ENCODE measurements at places on chromosomes 7 and 10. TPM values are rescaled to one million over a fixed set of nuclear protein-coding genes. Genes with fewer than 3 reads are reported as not detected.

DNA sequence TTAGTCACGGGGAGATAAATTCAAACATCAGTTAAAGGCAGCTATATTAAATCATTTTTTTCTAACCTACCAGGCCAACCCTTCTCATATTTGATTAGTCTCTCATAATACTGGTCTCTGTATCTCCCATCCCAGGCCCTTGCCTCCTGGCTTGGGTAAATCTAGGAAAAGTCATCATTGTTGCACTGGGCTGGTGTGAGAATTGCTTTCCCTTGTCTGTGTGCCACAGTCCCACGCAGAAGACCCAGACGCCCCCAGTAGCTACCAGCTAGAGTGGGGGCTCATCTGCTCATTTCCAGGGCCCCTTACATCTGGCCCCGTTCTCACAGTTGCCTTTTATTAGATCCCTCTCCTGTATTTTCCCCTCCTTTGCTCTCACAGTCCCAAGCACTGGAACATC lies 67.6 kb upstream of the VIPR2 start:
- no peak for DNase-seq
- no peaks in the 10 kb centered on the region for H3K4me1 ChIP-seq
- no peak overlapping the region for H3K4me3 ChIP-seq
- H3K27ac ChIP-seq, result no peak overlapping the region
- H3K27me3 ChIP-seq, result no peaks in the 10 kb centered on the region
- no peaks in the 10 kb centered on the region for H3K36me3 ChIP-seq

Gene INPP5A
- 41.8 TPM for total RNA-seq

Gene PIP
- not detected for total RNA-seq

Gene PTPN12
- total RNA-seq, result 118 TPM

- no peak for DNase-seq
- peaks cover 3% of the 10 kb centered on the region for H3K4me1 ChIP-seq
- H3K27ac ChIP-seq, result no peak overlapping the region
- peaks cover 2% of the 10 kb centered on the region for H3K36me3 ChIP-seq
Observed at GRCh38 chr7:140084972-140085371, 22.2 kb upstream of the PARP12 start.

Gene C10orf62
- total RNA-seq, result not detected

GRCh38 chr7:44604941-44605340 lies 1.5 kb upstream of the OGDH start:
- peak overlapping the region; percentile 43 for H3K4me3 ChIP-seq
- H3K27me3 ChIP-seq, result peaks cover 4% of the 10 kb centered on the region
- peaks cover 20% of the 10 kb centered on the region for H3K4me1 ChIP-seq
- H3K27ac ChIP-seq, result no peak overlapping the region
- no peak for DNase-seq

Gene CDHR1
- total RNA-seq, result 0.24 TPM

GRCh38 chr7:29588900-29589696 lies 25.5 kb downstream of the PRR15 start:
- H3K27me3 ChIP-seq, result no peaks in the 10 kb centered on the region
- no peak overlapping the region for H3K27ac ChIP-seq
- no peak for DNase-seq

GRCh38 chr10:69372126-69372980 lies 44.4 kb downstream of the TACR2 start:
- no peaks in the 10 kb centered on the region for H3K27me3 ChIP-seq
- no peak for DNase-seq
- no peak overlapping the region for H3K27ac ChIP-seq
- H3K4me3 ChIP-seq, result no peak overlapping the region
- peaks cover 38% of the 10 kb centered on the region for H3K36me3 ChIP-seq

DNA sequence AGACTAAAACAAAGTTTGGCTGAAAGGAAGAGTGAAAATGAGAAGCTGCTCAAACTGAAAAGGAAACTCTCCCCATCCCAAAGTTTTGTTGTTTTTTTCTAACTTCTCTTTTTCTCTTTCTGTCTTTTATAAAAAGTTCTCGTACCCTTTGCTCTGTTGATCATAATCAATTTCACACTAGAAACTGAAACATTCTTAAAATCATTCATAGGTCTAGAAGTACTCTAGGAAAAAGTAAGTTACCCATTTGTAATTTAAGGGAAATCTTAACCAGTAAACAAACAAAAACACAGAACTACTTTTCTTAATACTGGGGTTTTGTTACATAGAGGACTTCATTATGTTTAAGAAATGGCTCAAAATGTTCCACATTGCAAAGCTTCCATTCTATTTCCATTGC lies 339.8 kb downstream of the SEMA3D start:
- H3K4me3 ChIP-seq, result no peak overlapping the region
- H3K36me3 ChIP-seq, result no peaks in the 10 kb centered on the region
- no peaks in the 10 kb centered on the region for H3K27me3 ChIP-seq
- no peak for DNase-seq
- no peak overlapping the region for H3K27ac ChIP-seq
- no peaks in the 10 kb centered on the region for H3K4me1 ChIP-seq

DNA sequence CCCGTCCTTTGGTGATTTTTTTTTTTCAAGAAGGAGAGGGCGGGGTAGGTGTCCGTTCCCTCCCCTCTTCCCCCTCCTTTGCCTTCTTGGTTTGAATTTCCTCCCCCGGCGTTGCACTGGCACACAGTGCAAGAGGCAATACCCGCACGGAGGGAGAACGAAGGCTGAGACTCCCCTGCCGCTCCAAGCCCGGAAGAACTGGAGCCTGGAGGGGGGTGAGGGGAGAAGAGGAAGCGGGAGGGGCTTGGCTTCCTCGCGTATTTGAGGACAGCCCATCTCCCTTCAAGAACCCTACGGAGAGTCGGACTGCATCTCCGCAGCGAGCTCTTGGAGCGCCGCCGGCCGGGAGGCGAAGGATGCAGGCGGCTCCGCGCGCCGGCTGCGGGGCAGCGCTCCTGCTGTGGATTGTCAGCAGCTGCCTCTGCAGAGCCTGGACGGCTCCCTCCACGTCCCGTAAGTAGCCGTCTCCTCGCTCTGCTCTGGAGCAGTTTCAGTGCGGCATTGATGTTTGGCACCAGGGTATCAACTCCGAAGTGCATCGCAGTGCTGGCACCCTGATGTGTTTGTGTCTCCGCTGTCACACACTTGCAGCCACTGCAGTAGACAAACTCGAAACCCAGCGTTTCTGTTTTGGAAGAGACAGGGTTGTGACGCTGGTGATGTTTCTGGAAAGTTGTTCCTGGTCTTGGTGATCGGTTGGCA lies at the start of gene CNTNAP2:
Gene CNTNAP2 (plus strand): TSS at position 281 of the 702 bp plus-strand sequence. CDS start 76 bp downstream, at position 357.
- H3K4me1 ChIP-seq, result peaks cover 8% of the 10 kb centered on the region
- DNase-seq, result peak; percentile 55
- H3K36me3 ChIP-seq, result no peaks in the 10 kb centered on the region
- peaks cover 55% of the 10 kb centered on the region for H3K27me3 ChIP-seq
- peak within 1 kb of the TSS; percentile 50 for H3K27ac ChIP-seq
- peak within 1 kb of the TSS; percentile 86 for H3K4me3 ChIP-seq

Gene PON2
- total RNA-seq, result 114 TPM

Gene SUV39H2
- total RNA-seq, result 25.8 TPM

- no peaks in the 10 kb centered on the region for H3K36me3 ChIP-seq
- no peak overlapping the region for H3K4me3 ChIP-seq
- no peak for DNase-seq
- H3K4me1 ChIP-seq, result peaks cover 45% of the 10 kb centered on the region
- no peaks in the 10 kb centered on the region for H3K27me3 ChIP-seq
Observed at GRCh38 chr7:18754766-18755165, 259.2 kb downstream of the HDAC9 start.

DNA sequence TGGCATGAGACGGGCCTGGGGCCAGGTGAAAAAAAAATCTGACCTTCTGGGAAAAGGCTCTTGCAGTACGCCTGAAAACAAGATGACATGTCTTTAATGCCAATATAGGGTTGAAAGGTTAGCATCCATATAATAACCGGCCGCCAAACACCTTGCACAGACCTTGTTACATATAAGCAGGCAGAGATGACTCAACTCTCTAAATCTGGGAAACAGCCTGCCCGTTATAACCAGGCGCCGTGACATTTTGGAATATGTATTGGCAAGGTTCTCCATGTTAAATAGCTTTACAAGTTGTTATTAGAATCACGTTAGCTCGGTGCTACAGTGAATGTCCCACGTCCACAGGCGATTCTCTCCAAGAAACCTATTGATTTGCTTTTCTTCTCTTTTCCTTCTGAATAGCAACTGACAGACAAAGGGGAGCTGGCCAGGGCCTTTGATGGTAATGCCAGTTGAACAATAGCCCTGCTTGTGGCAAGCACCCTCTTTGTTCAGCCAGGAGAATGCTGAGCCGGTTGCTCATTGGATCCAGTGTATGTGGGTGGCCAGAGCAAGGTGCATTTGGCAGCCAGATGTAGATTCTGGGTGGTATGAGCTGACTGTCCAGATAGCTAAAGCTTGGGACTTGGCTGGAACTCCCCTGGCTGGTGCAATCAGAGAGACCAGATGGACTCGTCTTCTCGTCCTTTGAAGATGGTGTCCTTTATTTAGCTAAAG lies 80.1 kb upstream of the AUTS2 start:
- no peaks in the 10 kb centered on the region for H3K36me3 ChIP-seq
- peaks cover 15% of the 10 kb centered on the region for H3K27me3 ChIP-seq
- DNase-seq, result no peak
- H3K4me3 ChIP-seq, result no peak overlapping the region
- H3K4me1 ChIP-seq, result peaks cover 10% of the 10 kb centered on the region
- H3K27ac ChIP-seq, result no peak overlapping the region

GRCh38 chr7:35036361-35037171 lies 719 bp downstream of the DPY19L1 start:
- H3K4me3 ChIP-seq, result peak overlapping the region; percentile 98
- H3K4me1 ChIP-seq, result peaks cover 21% of the 10 kb centered on the region
- peaks cover 4% of the 10 kb centered on the region for H3K27me3 ChIP-seq
- H3K36me3 ChIP-seq, result no peaks in the 10 kb centered on the region
- peak; percentile 43 for DNase-seq

GRCh38 chr10:96765406-96766240 lies 45.3 kb upstream of the PIK3AP1 start:
- peak; percentile 60 for DNase-seq
- H3K4me1 ChIP-seq, result no peaks in the 10 kb centered on the region
- H3K27ac ChIP-seq, result no peak overlapping the region
- no peak overlapping the region for H3K4me3 ChIP-seq

DNA sequence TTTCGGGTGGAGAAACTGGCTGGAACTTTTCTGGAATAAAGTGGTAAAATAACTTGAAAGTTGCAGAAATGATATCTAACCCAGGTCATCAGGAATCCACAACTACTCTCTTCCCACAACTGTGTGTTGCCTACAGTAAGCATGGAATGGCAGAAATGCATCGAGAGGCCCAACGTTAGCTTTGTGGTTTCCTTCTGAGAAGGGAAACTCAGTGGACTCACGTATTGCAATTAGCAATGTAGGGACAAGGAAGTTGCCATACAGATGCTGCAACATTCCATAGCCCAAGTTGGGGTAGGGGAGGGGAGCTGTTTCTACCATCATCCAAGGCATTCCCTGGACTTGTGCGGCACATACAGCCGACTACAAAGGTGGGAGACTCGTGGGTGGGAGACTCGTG lies 1.9 kb downstream of the PON1 start:
- DNase-seq, result no peak
- H3K27ac ChIP-seq, result no peak overlapping the region
- peaks cover 23% of the 10 kb centered on the region for H3K27me3 ChIP-seq
- no peaks in the 10 kb centered on the region for H3K36me3 ChIP-seq

Gene PIK3AP1
- 0.25 TPM for total RNA-seq

DNA sequence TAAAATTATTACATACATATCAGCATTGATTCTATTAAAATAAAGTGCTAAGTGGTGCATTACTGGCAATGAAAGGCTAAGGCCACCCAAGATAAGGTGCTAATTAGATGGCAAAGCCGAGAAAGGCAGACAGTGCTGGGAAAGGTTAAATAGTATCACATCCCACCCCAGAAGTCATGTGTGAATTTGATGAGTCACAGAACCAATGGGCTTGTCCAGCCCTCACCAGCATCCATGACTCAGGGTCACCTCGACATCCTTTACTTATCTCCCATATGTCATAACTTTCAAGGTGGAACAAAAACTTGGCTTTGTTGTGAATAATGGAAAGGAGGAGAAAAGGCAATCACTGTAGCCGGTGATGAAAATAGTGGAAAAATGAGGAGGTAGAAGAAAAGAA lies 459.1 kb downstream of the PLXNA4 start:
- no peak overlapping the region for H3K4me3 ChIP-seq
- no peaks in the 10 kb centered on the region for H3K27me3 ChIP-seq
- no peaks in the 10 kb centered on the region for H3K36me3 ChIP-seq
- H3K4me1 ChIP-seq, result peaks cover 57% of the 10 kb centered on the region
- no peak for DNase-seq

- DNase-seq, result no peak
- H3K4me3 ChIP-seq, result no peak overlapping the region
- peaks cover 9% of the 10 kb centered on the region for H3K4me1 ChIP-seq
- peaks cover 6% of the 10 kb centered on the region for H3K36me3 ChIP-seq
Observed at GRCh38 chr7:36127075-36127740, 25.8 kb upstream of the EEPD1 start.

GRCh38 chr10:21694631-21695030 lies 160.6 kb downstream of the MLLT10 start:
- H3K27me3 ChIP-seq, result no peaks in the 10 kb centered on the region
- peaks cover 34% of the 10 kb centered on the region for H3K4me1 ChIP-seq
- DNase-seq, result no peak
- H3K27ac ChIP-seq, result peak overlapping the region; percentile 3

Gene SOSTDC1
- total RNA-seq, result 13.6 TPM

Gene CRHR2
- not detected for total RNA-seq

- H3K27ac ChIP-seq, result no peak overlapping the region
- no peaks in the 10 kb centered on the region for H3K4me1 ChIP-seq
- no peaks in the 10 kb centered on the region for H3K27me3 ChIP-seq
- DNase-seq, result no peak
- peaks cover 43% of the 10 kb centered on the region for H3K36me3 ChIP-seq
- no peak overlapping the region for H3K4me3 ChIP-seq
Observed at GRCh38 chr10:58253184-58253583, 14.5 kb downstream of the IPMK start.

GRCh38 chr7:130491841-130492522 lies at the start of gene MEST:
MEST (plus strand) TSS chr7:130492085; CDS start chr7:130492314, 229 bp downstream.
- peak within 1 kb of the TSS; percentile 97 for H3K27ac ChIP-seq
- DNase-seq, result no peak
- H3K36me3 ChIP-seq, result peaks cover 4% of the 10 kb centered on the region
- no peaks in the 10 kb centered on the region for H3K27me3 ChIP-seq
- peaks cover 70% of the 10 kb centered on the region for H3K4me1 ChIP-seq
- peak within 1 kb of the TSS; percentile 82 for H3K4me3 ChIP-seq

DNA sequence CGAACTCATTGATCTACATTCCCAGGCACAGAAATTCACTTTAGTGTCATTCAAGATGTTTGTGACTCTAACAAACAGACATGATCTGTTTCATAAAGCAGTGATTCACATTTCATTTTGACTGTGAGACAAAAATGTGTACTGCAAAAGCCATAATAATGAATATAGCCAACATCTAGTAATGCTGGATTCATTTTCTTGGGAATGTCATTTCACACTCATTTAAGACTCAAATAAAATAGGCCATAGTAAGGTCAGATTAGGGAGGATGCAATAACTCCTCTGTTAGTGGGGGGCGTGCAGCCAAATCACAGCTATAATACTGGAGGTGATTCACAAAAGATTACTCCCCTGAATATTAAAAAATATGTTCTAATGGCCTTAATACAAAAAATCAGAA lies 566.6 kb upstream of the ZWINT start:
- no peak overlapping the region for H3K4me3 ChIP-seq
- peaks cover 21% of the 10 kb centered on the region for H3K4me1 ChIP-seq
- H3K36me3 ChIP-seq, result peaks cover 15% of the 10 kb centered on the region

GRCh38 chr10:92789786-92790185 lies 58.5 kb upstream of the EXOC6 start:
- no peaks in the 10 kb centered on the region for H3K4me1 ChIP-seq
- DNase-seq, result no peak
- no peak overlapping the region for H3K4me3 ChIP-seq
- peaks cover 22% of the 10 kb centered on the region for H3K27me3 ChIP-seq
- H3K36me3 ChIP-seq, result no peaks in the 10 kb centered on the region
- no peak overlapping the region for H3K27ac ChIP-seq

Gene CCDC126
- 13.7 TPM for total RNA-seq

Gene INA
- 1.1 TPM for total RNA-seq

GRCh38 chr10:114349522-114350215 lies 54.6 kb downstream of the AFAP1L2 start:
- no peaks in the 10 kb centered on the region for H3K36me3 ChIP-seq
- no peaks in the 10 kb centered on the region for H3K27me3 ChIP-seq
- H3K27ac ChIP-seq, result peak overlapping the region; percentile 88

All from mesothelial cell of epicardium (in vitro differentiated cells).